ENCODE measurements at places on chromosomes 16 and 17.

- DNase-seq, result no peak
Measured at GRCh38 chr17:68987966-68988365, 32.8 kb upstream of the ABCA8 start.

- DNase-seq, result peak; percentile 96
Measured at GRCh38 chr17:2041561-2042389, at the start of gene OVCA2. OVCA2 (plus strand) TSS chr17:2042022; CDS start chr17:2042048, 26 bp downstream.

DNA sequence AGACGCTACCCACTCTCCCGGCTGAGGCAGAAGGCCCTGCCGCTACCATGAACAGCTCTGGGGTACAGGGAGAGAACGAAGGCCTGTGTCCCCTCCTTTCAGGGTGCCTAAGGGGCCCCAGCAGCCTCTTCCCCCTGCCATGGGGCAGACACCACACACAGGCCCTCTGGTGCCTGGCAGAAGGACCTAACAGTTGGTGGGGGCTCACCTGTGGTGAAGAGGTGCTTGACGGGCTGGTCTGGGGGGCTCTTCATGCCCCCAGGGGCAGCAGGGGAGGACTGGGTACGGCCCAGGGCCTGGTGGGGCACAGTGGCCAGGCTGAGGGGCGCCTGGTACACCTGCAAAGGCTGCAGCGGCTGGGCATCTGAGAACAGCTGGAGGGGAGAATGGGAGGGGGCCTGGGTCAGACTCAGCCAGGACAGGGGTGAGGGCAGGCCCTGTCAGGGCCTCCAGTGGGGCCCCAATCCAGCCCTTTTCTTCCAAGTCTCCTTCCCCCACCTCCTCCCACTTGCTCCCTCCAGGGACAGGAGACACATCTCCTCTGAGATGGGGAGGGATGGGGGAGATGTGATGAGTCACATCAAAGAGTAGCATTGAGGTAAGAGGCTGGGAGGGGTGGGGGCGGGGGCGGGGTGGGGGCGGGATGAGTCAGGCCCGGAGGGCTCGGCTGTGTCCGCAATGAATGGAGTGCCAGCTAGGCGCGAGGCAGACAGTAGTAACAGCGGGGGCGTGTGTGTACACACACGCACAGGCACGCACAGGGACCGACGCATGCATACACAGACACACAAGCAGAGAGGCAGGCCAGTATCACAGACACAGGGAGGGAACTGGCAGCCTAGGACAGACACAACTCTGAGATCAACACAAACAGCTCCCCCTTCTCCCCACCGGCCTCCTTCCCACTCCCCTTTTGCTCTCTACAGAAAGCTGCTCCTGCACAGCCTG is 16.1 kb downstream of the G6PC3 start:
- peak; percentile 72 for DNase-seq

- no peak for DNase-seq
Measured at GRCh38 chr16:5508371-5508770, 410.8 kb upstream of the EEF2KMT start.

DNA sequence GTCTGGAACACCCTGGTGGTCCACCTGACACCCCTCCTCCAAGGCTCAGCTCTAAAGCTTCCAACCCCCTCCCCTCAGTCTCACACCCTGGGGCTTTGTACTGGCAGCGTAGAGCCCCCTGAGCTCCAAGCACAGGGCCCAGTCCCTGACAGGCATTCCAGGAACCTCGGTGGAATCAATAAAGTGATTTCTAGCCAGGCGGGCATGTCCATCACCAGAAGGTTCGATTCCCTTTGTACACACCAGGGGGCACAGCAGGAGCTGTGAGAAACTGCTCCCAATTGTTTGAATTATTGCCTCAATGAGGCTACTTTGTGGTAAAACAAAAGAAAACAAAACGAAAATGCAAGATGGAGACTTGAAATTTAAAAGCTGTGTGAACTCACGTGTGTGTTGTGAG is 51.8 kb downstream of the SMPD3 start:
- peak; percentile 53 for DNase-seq

- no peak for DNase-seq
Measured at GRCh38 chr16:49912721-49913120, 56.8 kb upstream of the ZNF423 start.
